ENCODE measurements at places on chromosomes 6 and 20.

DNA sequence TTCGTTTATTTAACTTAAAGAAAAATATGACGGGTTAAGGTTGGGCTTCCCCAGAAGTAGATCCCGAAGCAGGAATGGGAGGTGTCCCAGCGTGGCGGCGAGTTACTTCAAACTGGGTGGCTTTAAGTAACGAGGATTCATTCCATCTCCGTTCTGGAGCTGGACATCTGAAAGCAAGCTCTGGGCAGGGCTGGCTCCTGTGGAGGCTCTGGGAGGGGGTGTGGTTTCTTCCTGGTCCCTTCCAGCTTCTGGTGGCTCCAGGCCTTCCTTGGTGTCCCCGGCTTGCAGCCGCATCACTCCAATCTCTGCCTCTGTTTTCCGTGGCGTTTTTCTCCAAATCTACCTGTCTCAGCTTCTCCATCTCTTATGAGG lies 47.3 kb upstream of the BHLHE23 start:
- DNase-seq, result no peak

- peak; percentile 39 for DNase-seq
Observed at GRCh38 chr6:11381801-11382513, 149.5 kb upstream of the NEDD9 start.

DNA sequence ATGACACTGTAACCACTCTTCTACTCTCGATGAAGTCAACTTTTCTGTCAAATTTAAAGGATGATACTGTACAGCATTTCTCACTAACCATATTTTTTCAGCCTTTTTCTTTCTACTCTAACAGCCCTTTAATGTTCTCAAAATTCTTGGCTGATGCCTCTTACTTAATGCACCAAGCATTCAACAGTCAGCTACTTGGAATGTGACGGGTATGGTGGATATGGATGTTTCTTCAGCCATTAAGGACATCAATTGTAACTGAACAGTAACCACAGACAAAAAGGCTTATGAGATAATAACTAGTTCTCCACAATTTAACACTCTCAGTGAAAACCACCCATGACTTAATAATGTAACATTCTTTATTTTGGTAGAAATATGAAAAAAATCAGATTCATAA lies 467.2 kb upstream of the ZNF337 start:
- DNase-seq, result no peak

DNA sequence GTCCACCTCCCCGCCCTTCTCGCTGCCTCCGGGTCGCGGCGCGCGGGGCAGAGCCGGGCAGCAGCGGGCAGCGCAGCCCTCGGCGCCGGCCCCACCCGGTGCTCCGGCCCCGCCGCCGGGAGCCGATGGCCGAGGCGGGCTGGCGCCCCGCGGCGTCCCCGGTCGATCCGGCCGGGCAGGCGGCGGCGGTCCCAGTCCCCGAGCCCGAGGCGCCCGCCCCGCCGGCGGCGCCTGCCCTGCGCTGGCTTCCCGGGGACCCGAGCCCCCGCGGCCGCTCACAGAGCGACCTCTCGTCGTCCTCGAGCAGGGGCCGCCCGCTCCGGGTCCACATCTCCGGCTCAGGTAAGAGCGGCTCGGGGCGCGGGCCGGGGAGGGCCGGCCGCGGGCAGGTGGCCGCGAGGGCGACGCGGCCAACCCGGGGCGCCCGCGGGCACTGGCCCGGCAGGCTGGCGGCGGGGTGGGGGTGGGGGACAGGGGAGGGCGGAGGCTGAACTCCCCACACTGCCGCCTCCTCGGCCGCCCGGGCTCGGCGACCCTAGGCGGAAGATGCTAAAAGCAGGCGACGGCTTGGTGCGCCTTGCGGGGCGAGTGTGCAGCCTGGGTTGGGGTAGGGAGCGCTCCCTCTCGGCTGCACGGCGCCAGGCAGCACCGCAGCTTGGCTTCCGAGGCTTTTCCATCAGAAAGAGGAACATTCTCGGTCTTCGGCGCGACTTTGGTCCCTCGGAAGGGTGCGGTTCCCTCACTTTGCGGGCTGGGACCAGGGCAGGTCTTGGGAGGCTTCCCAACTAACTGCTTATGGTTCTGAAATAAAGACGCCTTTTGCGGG lies 25.6 kb upstream of the FUCA2 start:
- peak; percentile 23 for DNase-seq

DNA sequence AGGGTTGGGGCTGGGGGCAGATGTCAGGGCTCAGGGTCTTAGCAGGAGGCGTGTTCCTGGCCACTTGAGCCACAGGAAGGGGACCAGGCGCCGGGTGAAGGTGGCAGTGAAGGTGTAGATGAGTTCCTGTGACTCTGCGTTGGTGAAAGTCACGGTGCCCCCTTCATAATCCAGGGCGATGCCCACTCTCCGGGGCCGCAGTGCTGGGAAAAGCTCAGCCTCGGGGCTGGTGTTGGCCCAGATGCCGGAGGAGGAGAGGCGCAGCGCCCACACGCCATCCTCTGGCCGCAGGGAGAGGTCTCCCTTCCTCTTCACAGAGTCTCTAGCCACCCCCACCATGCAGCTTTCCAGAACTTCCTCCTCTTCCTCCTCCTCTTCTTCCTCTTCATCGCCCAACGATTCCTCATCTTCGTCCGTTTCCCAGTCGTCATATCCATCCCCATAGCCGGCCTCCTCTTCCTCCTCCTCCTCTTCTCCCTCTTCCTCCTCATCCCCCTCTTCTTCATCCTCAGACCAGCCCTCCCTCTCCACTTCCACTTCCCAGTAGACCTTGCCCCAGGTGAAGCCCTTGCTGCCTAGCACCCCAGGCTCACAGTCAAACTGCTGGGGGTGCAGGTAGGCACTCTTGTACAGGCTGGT lies 22.6 kb downstream of the TRIM15 start:
- DNase-seq, result no peak

GRCh38 chr20:52425253-52425652 lies 233.7 kb upstream of the ZFP64 start:
- DNase-seq, result no peak

DNA sequence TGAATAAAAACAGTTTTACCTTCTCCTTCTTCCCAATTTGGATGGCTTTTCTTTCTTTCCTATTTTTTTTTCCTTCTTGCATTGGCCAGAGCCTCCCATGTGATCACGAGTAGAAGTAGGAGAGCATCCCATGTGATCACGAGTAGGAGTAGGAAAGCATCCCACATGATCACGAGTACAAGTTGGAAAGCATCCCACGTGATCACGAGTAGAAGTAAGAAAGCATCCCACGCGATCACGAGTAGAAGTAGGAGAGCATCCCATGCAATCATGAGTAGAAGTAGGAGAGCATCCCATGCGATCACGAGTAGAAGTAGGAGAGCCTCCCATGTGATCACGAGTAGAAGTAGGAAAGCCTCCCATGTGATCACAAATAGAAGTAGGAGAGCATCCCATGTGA lies 218.6 kb downstream of the DLL1 start:
- no peak for DNase-seq

DNA sequence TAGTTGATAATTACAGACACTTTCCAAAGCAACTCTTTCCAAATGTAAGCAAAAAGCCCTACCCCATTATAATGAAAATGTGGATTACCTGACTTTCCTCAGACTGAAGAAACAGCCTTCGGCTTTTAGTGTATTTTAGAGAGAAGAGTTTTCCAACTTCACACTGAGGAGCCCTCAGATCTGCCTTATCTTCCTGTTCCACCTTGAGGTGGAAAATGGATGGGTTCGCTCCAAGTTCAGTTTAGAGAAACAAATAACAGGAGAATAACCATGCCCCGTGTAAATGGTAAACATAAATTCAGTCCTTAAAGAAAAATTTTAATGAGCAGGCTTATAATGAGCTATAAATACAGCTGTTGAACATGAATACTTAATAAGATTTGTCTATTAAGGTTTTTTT lies 21.1 kb upstream of the MTHFD1L start:
- DNase-seq, result no peak

- DNase-seq, result no peak
Observed at GRCh38 chr6:686497-686896, 6.4 kb downstream of the EXOC2 start.

- no peak for DNase-seq
Observed at GRCh38 chr6:87623248-87623647, 33.3 kb downstream of the ORC3 start.

DNA sequence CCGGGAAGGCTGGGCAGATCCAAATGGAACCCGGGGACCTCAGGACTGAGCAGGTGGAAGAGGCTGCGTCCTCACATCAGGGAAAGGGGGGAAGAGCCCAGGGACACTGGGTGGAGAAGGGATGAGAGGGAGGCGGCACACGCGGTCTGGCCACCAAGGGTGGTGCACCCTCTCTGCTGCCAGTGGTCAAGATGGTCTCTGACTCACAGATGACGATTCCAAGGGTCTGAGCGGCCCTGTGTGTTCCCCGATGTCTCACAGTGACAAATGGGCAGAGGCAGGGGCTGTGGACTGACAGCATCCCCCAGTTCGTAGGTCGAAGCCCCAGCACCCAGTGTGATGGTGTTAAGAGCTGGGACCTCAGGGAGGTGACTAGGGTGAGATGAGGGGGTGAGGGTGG lies 32.1 kb downstream of the SLCO4A1 start:
- no peak for DNase-seq

GRCh38 chr6:161584051-161584450 lies 310.2 kb upstream of the AGPAT4 start:
- no peak for DNase-seq

All from activated naive CD4-positive, alpha-beta T cell (primary cell).